Testis (tissue), 5 donors: ENCODE measurements at places on chromosomes 13 and 19.
A peak's percentile ranks its signal among the peaks of the same experiment; 100 is the strongest.

- no peak for DNase-seq
Observed at GRCh38 chr19:11397089-11397610, 13.0 kb upstream of the EPOR start.

DNA sequence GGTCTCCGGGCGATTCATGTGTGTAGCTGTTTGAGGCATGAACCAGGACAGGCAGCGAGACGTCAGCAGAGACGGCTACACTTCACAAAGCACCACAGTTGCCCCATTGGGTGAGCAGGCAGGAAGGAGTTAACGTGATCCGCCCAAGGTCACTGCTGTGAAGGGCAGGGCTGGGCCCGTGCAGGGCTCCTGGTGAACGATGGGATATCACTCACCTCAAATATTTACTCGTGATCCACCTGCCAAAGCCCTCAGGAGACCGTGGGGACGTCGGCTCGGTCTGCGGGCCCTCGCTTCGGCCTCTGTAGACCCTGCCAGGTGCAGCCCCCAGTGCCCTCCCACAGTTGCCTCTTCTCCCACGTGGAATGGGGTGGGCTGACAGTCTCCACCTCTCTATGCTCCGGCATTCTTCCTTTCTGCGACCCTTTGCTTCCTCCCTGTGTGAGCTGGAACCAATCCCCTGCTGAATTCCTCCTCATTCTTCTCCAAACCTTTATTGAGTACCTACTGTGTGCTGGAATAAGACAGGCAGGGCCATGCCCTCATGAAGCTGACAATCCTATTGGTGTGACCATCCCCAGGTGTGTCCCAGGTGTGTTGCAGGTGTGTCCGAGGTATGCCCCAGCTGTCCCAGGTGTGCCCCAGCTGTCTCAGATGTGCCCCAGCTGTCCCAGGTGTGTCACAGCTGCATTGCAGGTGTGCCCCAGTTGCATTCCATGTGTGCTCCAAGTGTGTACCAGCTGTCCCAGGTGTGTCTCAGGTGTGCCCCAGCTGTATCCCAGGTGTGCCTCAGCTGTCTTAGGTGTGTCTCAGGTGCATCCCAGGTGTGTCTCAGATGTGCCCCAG lies 2.0 kb upstream of the GRK1 start:
- DNase-seq = no peak

- no peak for DNase-seq
Observed at GRCh38 chr13:73548449-73548848, 489.6 kb downstream of the KLF5 start.

DNA sequence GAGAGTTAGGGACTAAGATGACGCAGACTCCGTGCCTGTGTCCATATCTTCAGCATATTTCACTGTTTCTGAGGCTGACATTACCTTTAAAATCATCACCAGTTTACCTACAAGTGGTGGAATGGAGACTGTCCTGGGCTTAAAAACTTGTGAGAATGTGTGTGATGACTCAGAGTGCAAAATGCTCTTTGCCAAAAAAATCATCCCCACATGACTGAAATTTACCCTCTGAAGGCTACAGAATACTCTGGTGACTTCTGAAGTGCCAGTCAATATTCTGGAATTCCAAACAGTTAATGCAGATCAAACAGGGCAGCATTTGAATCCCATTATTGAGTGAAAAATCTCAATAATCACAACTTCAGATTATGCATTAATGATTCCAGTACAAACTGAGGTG lies 901.4 kb downstream of the EFNB2 start:
- no peak for DNase-seq

GRCh38 chr19:11578258-11579142 lies 1.1 kb upstream of the ACP5 start:
- peak; percentile 59 for DNase-seq

DNA sequence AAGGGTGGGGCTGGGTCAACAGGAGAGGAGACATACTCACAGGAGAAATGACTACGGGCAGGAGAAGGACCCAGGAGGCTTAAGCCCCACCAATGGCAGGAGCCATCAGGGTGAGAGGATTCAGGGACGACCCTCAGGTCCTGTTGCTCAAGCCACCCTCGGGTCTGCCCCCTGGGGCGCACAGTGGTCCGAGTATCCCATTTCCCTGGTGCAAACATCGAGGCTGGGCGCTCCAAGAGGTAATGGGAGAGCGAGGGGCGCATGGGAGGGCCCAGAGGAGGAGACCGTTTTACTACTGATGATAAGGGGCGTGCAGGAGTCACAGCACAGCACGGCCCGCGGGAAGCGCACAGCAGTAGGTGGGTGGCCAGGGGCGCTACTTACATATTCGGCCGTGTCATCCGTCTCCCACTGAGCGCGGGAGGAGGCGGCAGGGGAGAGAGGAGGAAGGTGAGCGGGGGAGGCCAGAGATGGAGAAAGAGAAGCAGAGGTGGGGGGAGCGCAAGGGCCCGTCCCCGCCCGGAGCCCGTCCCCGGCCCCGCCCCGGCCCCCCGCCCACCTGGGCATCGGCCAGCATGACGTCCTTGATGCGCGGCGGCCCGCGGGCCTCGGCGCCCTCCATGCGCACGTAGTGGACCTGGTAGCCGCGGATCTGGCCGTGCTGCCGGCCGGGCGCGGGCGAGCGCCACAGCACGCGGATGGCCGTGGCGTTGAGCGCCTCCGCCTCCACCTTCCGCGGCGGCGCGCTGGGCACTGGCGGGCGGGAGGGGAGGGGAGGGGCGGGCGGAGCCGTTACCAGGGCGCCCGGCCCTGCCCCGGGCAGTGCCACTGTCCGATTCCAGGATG lies 111.5 kb downstream of the PTPRS start:
- DNase-seq = peak; percentile 18

DNA sequence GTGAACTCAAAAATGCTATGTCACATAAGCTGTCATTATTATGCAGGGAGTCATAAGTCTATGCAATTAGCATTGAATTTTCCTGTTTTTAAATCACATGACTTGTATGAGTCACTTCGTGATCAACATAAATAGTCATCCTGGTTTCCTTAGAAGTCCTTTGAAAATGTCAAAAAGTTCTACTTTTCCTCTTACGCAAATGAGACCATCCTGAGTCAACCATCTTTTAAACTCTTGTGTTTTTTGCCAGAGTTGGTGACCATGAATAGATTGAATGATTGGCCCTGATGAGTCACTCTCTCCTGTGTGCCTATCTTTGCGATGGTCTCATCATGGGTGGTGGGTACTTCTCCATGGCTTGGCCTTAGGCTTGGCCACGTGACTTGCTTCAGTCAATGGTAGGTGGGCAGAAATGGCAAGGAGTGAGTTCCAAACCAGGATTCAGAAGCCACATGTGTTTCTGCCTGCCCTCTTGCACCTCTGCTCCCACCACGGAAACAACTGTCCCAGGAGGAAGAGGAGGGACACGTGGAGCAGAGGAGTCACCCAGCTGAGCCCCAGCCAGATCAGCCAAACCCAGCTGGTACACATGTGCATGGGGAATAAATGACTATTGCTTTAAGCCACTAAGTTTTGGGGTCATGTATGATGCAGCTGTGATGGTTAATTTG lies 123.5 kb upstream of the CACNA1A start:
- DNase-seq = no peak

GRCh38 chr19:32018014-32018413 lies 327.4 kb upstream of the ZNF507 start:
- DNase-seq = no peak

- no peak for DNase-seq
Observed at GRCh38 chr19:42658076-42658475, 63.4 kb upstream of the CEACAM8 start.

GRCh38 chr19:7793493-7793892 lies 30.4 kb downstream of the CLEC4M start:
- DNase-seq = no peak

DNA sequence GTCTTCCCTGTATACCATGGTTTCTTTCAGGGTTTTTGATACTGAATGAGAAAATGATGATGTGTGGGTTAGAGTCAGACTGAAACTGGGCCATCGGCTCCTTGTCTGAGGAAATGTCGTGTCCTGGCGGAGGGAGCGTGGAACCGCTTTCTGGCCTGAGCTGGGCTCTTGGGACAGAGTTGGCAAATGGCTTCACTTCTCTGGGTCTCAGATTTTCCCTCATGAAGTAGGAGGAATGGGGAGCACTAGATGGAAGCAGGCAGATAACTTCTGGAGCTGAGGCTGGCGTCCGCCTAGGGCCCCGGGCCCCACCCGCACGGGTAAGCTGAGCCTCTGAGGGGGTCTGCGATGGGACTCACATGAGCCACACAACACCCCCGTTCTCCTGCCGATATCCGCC lies 133.3 kb upstream of the WASF3 start:
- no peak for DNase-seq

GRCh38 chr19:2333807-2334211 lies 5.3 kb downstream of the SPPL2B start:
- no peak for DNase-seq

GRCh38 chr13:103471896-103472295 lies 405.7 kb upstream of the SLC10A2 start:
- no peak for DNase-seq

GRCh38 chr13:113351514-113352026 lies 12.4 kb downstream of the GRTP1 start:
- peak; percentile 96 for DNase-seq

GRCh38 chr19:31448221-31448657 lies 99.0 kb upstream of the TSHZ3 start:
- peak; percentile 62 for DNase-seq
